ENCODE measurements at places on chromosomes 2 and 18.

- DNase-seq, result no peak
Observed at GRCh38 chr2:200193791-200194190, 112.7 kb upstream of the SPATS2L start.

DNA sequence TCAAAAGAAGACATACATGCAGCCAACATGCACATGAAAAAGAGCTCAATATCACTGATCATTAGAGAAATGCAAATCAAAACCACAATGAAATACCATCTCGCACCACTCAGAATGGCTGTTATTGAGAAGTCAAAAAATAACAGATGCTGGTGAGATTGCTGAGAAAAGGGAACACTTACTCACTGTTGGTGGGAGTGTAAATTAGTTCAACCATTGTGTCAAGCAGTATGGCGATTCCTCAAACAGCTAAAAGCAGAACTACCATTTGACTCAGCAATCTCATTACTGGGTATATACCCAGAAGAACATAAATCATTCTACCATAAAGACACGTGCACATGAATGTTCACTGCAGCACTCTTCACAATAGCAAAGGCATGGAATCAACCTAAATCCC, 95.5 kb upstream of the XIRP2 start:
- peak; percentile 83 for DNase-seq

DNA sequence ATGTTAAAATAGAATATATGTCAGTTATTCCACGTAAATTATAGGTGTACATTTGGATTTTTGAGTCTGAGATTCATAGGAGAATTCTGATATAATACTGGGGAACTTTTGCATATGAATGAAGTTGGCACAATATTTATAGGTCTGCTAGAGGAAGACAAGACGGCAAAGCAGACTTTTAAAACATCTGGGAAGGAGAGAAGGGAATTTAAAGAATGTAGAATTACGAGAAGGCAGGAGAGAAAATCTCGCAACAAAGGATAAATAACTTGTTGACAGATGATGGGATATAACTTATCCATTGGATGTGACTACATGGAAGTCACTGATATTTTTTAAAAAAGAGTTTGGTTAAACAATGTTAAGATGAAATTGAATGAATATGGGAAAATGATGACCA, 615.6 kb downstream of the ERBB4 start:
- no peak for DNase-seq

DNA sequence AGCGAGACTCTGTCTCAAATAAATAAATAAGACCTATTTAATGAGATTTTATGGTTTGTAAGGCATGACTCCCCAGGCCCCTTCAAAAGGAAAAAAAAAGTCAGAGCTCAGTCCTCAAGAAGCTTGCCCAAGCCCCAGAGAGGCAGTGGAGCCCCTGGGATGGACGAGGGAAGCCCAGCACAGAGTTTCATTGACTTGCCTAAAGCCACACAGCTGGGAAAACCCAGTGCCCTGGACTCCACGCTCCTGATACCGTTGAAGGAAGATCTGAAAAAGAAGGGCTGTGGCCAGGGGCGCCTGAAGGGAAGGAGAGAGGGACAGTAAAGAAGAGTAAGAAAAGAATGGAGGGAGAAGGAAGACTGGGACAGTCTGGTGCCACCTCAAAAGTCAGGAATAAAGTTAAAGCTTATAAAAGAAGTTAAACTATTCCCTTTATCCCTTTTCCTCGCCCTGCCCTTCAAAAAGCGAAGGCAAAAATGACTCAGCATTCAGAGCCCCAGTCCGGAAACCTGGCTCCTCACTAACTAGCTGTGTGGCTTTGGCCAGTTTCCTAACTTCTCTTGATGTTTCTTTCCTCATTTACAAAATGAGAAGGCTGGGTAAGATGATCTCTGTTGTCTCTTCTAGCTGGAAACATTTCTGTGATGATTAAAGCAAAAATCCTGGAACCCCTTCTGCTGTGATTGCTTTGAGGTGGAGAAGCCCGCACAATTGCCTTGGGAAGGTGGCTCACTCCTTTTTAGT, 46.7 kb downstream of the LYPD1 start:
- no peak for DNase-seq

- DNase-seq, result peak; percentile 87
Observed at GRCh38 chr2:96148410-96149217, 3.4 kb upstream of the DUSP2 start.

GRCh38 chr2:66565291-66565690, 130.4 kb downstream of the MEIS1 start:
- DNase-seq, result no peak

DNA sequence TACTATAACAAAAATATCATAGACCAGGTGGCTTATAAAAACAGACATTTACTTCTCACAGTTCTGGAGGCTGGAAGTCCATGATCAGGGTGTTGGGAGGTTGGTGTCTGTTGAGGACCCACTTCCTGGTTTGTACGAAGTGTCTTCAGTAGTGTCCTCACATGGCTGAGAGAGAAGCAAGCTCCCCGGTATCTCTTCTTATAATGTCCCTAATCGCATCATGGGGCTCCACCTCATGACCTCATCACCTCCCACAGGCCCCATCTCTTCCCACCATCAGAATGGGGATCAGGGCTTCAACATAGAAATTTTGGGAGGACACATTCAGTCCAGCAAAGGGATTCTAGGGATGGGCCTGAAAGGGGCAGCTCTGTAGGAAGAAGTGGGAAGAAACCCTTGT, 4.8 kb upstream of the NIFK start:
- no peak for DNase-seq

- no peak for DNase-seq
Observed at GRCh38 chr2:193935114-193935513, 1721.9 kb upstream of the SLC39A10 start.

DNA sequence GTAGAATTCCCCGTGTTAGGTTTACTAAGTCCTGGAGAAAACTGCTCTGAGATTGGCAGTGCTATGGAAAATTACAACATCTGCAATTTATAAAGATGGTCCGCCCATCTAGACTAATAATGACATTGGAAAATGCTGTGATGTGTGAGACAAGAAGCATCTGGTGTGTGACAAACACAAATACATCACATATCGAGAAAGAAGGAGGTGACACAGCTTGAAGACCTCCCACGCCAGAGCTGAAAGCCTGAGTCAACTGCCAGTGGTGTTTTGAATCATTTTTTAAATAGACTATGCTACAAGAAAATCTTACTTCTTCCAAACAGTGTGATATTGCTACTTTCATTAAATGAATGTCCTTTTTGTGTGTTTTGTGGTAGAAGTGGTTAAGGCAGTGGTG, 8.6 kb upstream of the ANO7 start:
- DNase-seq, result no peak

GRCh38 chr18:24923138-24923537, 428.8 kb downstream of the ZNF521 start:
- no peak for DNase-seq

- DNase-seq, result no peak
Observed at GRCh38 chr2:111985514-111985913, 69.6 kb upstream of the TMEM87B start.

GRCh38 chr2:65655000-65655399, 222.6 kb upstream of the SPRED2 start:
- no peak for DNase-seq

- no peak for DNase-seq
Observed at GRCh38 chr2:201973305-201973928, 60.2 kb upstream of the FZD7 start.

- DNase-seq, result no peak
Observed at GRCh38 chr2:45825001-45825651, 173.7 kb downstream of the PRKCE start.

- DNase-seq, result no peak
Observed at GRCh38 chr2:38610851-38611801, 8.4 kb upstream of the HNRNPLL start.

GRCh38 chr2:230262246-230262645, 36.7 kb downstream of the SP140 start:
- DNase-seq, result no peak

DNA sequence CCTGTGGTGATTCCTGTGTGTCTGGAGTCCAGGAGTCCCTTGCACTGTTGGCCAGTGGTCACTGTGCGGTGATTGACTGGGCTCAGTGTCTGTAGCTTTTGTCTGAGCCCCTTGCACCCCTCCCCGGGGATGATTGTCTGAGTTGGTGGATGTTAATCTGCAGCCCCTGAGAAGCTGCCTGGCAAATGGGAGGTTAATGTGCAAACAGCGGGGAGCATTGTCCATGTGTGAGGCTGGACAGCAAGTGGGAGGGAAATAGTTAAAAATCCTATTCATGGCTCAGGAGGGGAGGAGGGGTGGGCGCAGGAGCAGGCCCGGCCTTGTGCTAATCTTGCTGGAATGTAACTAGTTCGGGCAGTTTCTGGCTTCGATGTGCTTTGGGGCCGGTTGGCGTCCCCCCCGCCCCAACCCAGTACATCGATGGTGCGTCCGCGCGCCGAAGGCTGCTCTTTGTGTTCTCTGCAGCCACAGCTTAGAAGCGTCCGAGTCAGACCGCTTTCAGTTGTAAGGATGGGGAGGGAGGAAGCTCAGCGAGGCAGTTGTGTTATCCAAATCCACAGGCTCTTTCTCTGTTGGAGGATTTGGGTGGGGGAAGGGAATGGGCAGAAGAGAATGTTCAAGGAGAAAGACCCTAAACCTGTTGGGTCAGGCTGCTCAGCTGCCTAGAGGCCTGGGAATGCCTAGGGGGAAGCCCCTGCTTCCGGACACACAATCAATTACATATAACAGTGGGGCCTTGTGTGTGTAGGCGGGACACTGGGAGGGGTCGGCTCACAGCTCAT, 71.8 kb downstream of the TGOLN2 start:
- no peak for DNase-seq

DNA sequence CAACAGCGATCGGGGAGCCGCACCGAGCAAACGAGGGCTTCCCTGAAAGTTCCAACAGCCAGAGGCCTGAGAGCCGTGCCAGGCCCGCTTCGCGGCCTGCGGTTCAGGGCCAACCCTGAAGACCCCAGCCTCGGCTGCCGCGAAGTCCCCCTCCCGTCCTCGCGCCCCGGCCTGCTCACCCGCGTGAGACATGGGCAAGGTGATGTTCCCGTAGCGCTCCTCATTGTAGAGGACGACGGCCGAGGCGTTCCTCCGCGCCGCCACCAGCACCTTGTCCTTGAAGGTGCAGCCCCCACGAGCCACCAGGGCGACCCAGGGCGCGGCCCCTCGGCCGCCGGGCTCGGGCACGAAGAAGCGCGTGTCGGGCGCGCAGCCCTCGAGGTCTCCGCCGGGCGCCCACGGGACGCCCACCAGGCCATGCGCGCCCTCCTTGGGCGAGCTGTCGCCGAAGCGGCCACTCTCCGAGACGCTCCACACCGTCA, 510 bp downstream of the RNF149 start:
- no peak for DNase-seq

GRCh38 chr18:62979900-62980299, 264.6 kb downstream of the PHLPP1 start:
- DNase-seq, result no peak

- no peak for DNase-seq
Observed at GRCh38 chr2:21250673-21251072, 126.9 kb downstream of the TDRD15 start.

DNA sequence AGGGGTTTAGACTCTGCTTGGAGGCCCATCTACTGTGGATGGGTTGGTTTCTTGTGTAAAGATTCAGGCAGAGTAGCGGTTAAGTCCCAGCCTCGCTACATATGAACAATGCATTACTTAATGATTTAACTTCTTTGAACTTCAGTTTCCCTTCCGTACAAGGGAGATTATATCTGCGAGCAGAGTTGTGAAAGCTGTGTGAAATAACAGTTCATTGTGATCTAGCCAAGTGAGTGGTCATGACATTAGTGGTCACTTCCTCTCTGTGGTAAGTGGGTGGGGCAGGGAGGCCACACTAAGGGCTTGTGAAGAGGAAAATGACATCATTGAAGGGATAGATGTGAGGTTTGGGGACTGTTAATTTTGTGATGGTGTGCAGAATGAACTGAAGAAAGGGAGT, 14.1 kb upstream of the MEX3C start:
- DNase-seq, result peak; percentile 28

DNA sequence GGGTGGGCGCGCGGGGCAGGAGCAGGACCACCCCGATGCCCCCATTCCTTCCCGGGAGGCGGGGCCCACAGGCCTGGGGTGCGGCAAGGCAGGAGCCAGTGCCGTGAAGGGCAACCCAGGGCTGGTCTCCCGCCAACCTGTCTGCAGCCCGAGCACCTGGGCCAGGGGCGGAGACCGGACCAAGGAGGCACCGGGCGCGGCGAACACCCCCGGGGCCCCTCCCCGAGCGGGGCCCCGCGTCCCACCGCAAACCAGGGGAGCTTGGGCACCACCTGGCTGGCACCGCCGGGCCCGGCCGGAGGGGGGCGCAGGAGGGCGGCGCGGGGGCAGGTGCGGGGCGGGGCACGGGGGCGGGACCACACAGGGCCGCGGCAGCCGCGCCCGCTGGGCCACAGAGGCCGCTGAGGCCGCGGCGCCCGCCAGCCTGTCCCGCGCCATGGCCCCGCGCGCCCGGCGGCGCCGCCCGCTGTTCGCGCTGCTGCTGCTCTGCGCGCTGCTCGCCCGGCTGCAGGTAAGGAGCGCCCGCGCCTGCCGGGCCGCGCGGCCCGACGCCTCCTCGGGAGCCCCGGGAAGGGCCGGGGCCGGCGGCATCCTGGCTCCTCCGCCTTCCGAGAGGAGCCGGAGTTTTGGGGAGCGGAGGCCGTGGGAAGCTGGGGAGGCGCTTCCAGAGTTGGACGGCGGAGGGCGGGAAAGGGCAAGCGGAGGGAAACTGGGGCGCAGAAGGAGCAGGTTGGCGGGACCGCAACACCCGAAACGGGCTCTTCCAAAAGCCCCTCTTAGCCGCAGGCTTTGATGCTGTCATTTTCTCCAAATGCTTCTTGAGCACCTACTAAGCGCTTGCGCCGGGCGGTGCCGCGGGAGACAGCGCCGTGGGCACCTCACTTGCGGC, at the start of gene TNFRSF11A:
TNFRSF11A (plus strand) TSS at position 394 of the 889 bp plus-strand sequence; CDS start at position 437, 43 bp downstream.
- no peak for DNase-seq

GRCh38 chr2:218815649-218816048, 16.0 kb downstream of the PRKAG3 start:
- DNase-seq, result no peak

- no peak for DNase-seq
Observed at GRCh38 chr18:10913919-10914318, 235.4 kb downstream of the PIEZO2 start.

- no peak for DNase-seq
Observed at GRCh38 chr18:74957588-74958224, 251.2 kb downstream of the PTGR3 start.

GRCh38 chr2:12661489-12661888, 55.2 kb upstream of the TRIB2 start:
- no peak for DNase-seq

- no peak for DNase-seq
Observed at GRCh38 chr18:35051641-35052377, 10.6 kb downstream of the MAPRE2 start.

GRCh38 chr2:150428641-150429040, 58.8 kb downstream of the RND3 start:
- DNase-seq, result no peak

DNA sequence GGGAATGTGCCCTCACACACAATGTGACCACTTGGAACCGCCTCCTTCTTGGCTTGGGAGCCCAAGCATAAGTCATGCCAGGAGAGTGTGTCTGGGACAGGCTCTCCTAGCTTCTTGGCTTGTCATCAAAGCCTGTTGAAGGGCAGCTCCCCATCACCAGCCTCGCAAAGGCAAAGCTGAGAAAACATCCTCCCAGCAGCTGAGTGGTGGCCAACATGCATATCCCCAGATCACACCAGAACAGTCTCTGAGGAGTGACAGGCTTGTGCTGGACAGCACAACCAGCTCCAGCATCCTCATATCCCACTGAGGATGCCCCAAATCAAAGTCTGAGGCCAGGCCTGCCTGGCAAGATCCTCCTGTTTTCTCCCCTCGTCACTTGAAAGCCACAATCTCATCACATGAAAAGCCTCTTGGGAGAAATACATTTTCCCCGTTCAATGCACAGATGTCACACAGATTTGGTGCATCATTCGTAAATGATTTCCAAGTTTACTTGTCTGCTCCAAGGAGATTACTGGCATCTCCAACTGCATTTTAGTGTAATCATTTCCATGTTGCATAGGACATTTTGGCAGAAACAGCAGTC, 269.3 kb downstream of the TTC32 start:
- no peak for DNase-seq

All from bone marrow (tissue), 2 donors.